ENCODE measurements at places on chromosomes 11 and 22.

DNA sequence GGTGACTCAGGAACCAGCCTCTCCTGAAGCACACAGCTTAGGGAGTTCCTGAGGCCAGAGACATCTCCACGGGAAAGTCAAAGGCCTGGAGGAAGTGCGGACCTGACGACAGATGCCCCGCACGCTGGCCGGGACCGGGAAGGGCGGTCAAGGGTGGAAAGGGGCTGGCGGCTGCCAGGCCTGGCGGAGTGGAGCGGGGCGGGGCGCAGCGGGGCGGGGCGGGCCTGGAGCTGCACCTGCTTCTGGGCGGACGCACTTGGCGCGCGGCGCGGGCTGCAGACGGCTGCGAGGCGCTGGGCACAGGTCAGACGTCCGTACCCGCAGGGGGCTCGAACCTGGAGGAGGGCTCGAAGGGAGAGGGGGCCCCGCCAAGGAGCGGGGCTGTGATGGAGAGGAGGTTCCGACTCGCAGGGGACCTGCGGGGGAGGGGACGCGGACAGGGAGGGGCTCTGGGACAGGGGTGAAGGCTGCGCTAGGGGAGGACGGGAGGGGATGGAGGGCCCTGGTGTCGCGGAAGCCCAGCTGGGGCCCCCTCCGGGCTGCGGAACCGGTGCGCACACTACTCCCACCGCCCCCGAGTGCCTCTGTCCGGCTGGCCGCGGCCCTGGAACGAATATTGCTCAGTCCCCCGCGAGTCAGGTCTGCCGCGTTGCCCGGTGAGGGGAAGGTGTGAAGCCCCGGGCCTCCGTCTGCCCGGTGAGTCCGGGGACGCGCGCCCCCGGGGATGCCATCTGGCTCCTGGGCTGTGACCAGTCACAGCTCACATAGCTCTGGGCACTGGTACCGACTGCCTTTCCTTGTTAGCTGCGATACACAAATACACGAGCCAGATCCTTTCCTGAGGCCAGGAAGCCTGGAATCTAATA, at the start of gene TMEM45B:
TMEM45B (plus strand) TSS at position 253 of the 866 bp plus-strand sequence. CDS start 36,635 bp downstream, outside the sequence.
- no peak for DNase-seq

DNA sequence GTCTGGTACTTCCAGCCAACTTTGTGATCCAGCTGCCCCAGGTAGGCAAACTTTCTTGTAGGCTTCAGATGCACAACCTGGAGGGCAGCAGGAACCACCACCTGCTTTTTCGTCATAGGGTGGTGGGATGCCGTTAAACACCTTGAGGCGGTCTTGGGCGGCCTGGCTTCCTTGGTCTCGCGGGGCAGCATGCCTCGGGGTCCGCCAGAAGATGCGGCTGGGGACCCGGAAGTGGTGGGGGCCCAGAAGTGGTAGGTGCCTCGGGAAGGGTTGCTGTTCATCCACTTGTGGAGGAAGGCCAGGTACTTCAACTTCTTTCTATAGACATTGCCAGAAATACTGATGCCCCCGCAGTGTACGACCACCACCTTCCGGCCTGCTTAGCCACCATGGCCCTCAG, 13.3 kb downstream of the DUSP18 start:
- no peak for DNase-seq

DNA sequence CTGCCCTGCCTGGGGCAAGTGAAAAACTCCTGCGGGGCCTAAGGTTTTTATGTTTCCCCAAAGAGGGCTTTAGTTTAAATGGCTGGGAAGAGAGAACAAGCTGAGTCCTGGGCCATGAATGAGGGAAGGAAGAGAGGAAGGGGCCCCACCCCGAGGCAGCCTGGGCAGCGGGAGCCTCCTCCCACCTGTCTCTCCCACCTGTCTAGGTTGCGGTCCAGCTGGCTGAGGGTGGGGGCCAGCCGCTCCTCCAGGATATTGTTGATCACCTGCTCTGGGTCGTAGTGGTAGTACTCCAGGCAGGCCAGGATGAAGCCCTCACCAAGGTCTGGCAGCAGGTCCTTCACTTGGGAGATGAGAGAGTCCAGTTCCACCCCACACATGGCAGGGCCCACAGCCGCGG, 34.6 kb downstream of the UQCR10 start:
- DNase-seq = no peak

- DNase-seq = no peak
Observed at GRCh38 chr11:100863080-100863581, 176.0 kb downstream of the ARHGAP42 start.

GRCh38 chr11:72930008-72930407, 115.8 kb downstream of the ATG16L2 start:
- no peak for DNase-seq

GRCh38 chr11:96061069-96061468, 137.2 kb upstream of the MTMR2 start:
- DNase-seq = no peak

- DNase-seq = no peak
Observed at GRCh38 chr11:19430346-19430745, 189.6 kb upstream of the E2F8 start.

- no peak for DNase-seq
Observed at GRCh38 chr22:48555606-48556005, 1272.1 kb downstream of the BRD1 start.

- no peak for DNase-seq
Observed at GRCh38 chr11:117837791-117838190, 13.2 kb upstream of the FXYD2 start.

DNA sequence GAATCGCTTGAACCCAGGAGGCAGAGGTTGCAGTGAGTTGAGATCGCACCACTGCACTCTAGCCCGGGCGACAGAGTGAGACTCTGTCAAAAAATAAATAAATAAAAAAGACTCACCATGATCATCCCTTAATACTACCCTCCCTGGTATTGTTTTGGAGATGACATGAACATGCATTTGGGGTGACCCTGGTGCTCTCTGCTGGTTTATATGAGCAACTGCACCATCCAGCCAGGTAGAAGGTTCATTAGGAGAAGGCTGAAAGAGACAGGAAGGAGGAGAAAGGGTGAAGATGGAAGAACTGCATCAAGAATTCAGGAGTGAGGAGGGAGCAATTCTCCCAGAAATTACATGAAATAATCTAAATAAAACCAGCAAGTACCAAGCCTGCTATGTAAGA, 37.8 kb downstream of the SLC5A1 start:
- DNase-seq = peak; percentile 2

GRCh38 chr11:65069217-65069616, 10.9 kb upstream of the NAALADL1 start:
- no peak for DNase-seq

DNA sequence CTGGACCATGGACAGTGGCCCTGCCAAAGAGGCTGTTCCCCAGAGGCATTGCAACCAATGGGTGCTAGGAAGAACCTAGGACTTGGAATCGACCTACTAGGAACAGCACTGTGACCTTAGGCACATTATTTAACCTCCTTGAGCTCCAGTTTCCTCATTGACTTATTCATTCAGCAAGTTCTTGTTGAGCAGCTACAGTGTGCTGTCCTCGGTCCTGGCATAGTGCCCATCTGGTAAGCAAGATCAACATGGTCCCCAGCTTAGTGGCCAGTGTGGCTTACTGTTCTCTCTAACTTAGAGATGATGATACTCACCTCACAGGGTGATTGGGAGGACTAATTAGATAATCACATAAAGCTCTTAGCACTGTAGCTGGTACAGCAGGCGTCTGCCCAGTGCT, 8.2 kb downstream of the ABCG4 start:
- DNase-seq = no peak

GRCh38 chr11:134216816-134217215, 7.0 kb downstream of the NCAPD3 start:
- no peak for DNase-seq

- no peak for DNase-seq
Observed at GRCh38 chr11:63520606-63521170, 14.8 kb downstream of the LGALS12 start.

- DNase-seq = no peak
Observed at GRCh38 chr11:102798012-102798746, at the start of gene MMP1. TSS of gene MMP1 (minus strand) at chr11:102798160. CDS start at chr11:102798092, 68 bp downstream.

- DNase-seq = no peak
Observed at GRCh38 chr11:31433851-31434250, 64.2 kb downstream of the DNAJC24 start.

DNA sequence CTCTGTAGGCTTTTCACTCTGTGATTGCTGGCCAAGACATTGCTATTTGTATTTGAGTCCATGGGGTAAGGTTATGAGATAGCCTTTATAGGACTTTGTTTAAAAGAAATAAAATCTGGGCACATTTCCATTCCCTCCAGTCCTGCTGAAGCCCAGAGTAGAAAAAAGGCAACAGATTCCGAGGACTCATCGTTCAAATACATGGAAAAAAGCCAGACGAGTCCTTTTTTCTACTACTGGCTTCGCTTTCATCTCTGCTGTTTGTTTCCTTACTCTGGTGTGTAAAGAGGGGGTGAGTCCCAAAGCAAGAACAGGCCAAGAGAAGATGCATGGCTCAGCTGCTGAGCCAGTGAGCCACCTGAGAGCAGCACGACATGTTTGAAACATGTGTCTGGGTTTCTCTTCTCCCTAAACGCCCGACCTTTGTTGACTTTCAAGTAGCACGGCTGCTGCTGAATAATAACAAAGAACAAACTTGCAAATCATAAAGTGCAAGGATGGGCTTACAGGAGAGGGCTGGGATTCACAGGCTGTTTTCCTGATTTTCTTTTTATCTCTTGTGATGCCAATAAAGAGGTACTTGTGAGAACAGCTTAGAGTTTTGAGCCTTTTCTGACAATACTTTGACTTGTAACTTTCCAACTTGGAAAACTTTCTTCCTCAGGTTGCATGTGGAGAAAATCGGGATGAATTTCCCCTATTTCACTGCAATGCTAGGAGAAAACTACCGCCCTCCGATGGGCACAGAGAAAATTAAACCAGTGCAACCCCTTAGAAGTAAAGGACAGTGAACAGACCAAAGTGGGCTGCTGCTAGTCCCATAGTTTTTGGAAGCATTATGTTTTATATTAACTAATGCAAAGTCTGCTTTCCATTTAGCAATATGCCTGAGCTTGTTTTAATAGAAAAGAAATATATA, 195.2 kb upstream of the RAG2 start:
- DNase-seq = no peak

DNA sequence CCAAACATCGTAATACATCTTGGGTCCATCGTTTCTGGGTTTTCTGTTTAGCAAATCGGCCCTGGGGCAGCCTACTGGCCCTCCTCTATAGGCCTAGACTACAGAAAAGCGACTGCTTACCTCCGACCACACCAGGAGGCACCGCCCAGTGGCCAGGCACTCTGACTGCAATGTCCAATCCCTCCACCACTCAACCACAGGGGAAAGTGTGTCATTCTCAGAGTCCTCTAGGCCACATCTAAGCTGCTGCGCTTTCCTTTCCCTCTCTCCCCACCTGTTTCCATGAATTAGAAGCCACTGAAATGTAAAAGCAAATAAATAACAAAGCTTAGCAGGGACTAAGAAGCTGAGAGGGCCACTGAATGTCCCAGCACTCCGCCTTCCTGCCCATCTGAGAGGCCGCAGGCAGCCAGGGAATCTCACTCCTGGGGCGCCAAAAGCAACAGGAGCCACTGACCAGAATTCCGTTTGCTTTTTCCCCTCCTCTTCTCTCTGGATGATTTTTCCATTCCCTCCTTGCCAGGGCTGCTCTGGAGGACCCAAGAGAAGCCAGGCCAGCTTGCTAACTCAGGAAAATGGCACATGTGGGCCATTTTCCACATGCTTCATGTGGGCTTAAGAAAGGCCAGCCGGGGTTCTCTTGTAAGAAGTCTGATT, 50.1 kb upstream of the FLI1 start:
- no peak for DNase-seq

GRCh38 chr22:22720724-22721261, 76.4 kb downstream of the GGTLC2 start:
- DNase-seq = no peak

DNA sequence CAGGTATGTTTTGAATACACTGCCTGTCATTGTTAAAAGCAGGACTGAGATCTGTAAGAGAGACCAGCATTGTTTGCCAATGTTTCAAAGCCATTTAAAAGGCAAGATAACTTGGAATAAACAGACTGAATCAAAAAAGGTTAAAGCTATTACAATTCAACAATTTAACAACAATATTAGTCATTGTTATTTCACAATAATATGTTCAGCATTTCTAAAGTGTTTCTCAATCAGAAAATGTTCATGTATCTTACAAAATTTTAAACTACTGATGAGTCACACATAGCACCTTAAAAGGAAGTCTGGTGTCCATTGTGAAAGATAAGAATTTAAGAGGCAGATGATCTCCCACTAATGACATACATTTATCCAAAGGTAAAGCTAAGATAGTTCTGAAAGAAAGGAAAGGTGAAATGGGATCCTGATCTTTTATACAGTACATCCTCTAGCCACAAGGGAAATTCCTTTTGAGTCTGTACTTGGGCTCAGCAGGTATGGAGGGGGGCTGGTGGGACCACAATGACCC, 79.7 kb downstream of the MAML2 start:
- DNase-seq = no peak

DNA sequence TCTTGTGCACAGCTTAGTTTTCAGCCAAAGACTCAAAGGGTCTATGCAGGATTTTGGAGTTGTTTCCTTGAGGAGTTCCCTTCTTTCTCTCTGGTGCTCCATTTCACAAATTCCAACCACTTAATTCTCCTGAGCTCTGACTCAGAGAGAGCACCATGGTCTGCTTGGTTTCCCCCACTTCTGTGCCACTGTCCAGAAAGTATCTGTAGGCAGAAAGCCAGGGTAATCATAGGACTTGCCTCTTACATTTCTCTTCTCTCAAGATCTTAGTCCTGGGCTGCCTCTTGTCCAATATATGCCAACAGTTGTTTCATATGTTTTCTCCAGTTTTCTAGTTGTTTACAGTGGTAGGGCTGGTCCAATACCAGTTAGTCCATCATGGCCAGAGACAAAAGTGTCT, 6.4 kb upstream of the MRGPRD start:
- no peak for DNase-seq

- DNase-seq = no peak
Observed at GRCh38 chr11:35174666-35175065, 35.7 kb downstream of the CD44 start.

GRCh38 chr11:79481795-79482194, 41.0 kb upstream of the TENM4 start:
- no peak for DNase-seq

DNA sequence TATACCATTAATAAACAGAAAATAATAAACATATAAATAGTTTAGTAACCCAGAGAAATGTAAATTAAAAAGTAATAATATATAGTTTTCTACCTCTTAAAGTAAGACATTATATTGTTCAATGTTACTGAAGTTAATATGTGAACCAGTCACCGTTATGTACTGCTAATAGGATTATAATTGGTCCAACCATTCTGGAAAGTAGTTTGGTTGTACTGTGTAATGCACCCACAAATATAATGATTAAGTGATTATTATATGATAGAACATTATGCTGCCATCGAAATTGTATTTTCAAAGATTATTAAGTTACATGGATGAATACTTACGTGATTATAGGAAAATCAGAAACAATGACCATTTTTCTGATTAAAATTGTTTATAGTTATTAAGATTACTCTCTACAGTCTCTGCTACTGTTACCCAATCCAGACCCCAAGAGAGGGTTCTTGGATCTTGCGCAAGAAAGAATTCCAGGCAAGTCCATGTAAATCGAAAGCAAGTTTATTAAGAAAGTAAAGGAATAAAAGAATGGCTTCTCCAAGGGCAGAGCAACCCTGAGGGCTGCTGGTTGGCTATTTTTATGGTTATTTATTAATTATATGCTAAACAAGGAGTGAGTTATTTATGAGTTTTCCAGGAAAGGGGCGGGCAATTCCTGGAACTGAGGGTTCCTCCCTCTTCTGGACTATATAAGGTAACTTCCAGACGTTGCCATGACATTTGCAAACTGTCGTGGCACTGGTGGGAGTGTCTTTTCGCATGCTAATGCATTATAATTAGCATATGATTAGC, 50.1 kb downstream of the ACER3 start:
- DNase-seq = no peak

GRCh38 chr11:12552692-12553091, 121.5 kb upstream of the TEAD1 start:
- no peak for DNase-seq
